ENCODE measurements at places on chromosomes 11 and 22. TPM values are rescaled to one million over a fixed set of nuclear protein-coding genes. Genes with fewer than 3 reads are reported as not detected.

The JHY gene
- 10.3 TPM for total RNA-seq

The POU2AF2 gene
- total RNA-seq, result not detected

The WT1 gene
- total RNA-seq, result not detected

The ART5 gene
- total RNA-seq, result 0.81 TPM
